ENCODE measurements at places on chromosomes 12 and 14.

DNA sequence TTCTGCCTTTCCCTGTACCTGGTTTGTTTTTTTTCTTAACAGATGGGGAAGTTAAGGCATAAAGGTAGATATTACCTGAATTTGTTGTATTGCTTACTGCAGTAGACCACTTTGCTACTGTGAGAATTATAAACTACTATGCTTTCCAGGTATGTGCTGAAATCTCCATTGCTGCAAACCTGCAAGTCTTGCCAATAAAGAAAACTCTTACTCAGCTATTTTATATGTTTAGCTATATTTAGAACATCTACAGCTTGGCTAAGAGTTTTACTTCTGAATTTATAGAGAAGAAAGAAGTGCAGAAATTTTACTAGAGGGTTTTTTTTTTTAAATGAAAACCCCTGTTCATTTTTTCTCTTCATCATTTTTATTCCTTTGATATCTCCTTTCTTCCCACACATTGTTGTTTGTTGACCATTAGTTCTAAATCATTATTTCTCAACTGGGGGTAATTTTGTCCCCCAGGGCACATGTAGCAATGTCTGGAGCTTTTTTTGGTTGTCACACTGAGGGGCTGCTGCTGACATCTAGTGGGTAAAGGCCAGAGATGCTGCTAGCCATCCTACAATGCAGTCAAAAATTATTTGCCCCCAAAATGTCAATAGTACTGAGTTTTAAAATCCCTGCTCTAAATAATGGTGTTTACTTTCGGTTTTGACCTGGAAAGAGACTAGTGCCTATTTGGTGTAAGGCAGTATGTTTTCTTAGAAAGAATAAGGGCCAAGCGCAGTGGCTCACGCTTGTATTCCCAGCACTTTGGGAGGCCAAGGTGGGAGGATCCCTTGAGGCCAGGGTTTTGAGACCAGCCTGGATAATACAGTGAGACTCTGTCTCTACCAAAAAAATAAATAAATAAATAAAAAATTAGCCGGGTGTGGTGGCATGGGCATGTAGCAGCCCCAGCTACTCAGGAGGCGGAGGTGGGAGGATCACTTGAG lies 48.6 kb downstream of the PCNX1 start:
- DNase-seq = peak; percentile 16

DNA sequence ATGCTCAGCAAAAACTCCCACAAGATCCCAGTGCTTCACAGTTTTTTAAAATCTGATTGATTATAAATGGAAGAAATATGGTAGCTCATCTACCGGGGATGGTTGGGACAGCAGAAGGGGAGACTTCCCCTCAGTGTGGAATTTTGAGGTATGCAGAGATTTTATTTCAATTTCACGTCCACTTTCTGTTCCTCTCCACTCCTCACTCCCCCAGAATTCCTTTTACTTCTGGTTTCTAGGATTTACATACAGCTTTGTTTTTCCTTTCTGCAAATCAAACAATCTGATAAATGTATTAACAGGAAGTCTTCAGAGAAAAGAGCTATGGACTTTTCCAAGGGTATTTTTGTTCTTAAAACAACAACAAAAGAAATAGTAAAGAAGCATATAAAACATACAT lies 181.5 kb upstream of the ARHGAP5 start:
- no peak for DNase-seq

DNA sequence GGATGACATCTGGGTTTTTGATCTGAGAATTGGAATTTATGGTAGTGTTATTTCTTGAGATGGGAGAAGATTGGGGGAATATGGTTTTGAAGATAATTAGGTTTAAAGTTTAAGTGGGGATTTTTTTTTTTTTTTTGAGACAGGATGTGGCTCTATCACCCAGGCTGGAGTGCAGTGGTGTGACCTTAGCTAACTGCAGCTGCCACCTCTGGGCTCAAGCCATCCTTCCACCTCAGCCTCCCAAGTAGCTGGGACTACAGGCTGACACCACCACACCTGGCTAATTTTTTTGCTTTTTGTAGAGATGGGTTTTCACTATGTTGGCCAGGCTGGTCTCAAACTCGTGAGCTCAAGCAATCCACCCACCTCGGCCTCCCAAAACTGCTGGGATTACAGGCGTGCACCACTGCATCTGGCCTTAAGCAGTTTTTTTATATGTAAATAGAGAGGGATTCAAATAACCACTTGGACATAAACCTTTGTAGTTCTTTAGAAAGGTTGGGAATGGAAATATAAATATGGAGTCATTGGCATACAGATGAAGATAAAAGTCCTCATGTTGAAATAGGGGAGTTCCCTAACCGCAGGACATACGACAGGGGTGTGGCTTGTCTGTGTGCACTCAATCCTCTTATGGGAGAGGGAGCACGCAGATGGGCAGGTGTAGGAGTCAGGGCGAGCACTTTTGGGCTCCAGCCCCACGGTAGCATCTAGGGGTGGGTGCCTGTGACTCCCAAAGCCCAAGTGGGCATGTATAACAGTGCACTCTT lies 4.7 kb downstream of the LIN52 start:
- DNase-seq = no peak

DNA sequence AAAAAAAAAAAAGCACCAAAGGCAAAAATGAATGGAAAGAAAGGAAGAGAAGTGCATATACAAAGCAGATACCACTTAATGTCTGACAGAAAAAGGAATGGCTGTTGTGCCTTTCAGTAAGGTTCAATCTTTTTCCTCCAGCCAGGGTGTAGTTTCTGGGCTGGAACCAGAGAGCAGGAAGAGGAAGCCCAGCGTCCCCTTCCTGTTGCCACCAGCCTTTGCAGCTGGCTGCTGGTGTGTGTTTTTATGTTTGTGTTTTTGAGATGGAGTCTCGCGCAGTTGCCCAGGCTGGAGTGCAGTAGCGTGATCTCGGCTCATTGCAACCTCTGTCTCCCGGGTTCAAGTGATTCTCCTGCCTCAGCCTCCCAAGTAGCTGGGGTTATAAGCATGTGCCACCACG lies 64.6 kb upstream of the LTA4H start:
- DNase-seq = no peak

DNA sequence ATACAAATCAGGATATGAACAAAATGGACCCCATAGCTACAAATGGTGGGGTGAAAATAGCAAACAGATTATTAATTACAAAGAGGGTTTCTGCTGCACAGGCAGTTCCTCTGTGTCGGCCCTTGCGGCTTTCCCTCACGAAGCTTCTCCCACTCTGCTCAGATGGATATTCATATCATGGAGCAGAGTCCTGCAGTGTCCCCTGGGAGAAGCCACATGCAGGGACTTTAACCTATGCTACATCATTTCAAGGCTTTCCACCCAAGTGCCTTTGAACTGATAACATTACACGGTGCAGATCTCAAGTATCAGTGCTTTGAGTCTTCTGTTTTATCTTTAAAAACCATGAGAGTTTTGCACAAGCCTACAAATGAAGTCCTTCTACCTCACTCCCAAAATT lies 229.1 kb downstream of the PPM1H start:
- no peak for DNase-seq

- no peak for DNase-seq
Measured at GRCh38 chr12:49000346-49000745, 1.2 kb upstream of the DDN start.

GRCh38 chr12:1919284-1919683 lies 832 bp upstream of the CACNA2D4 start:
- DNase-seq = no peak

DNA sequence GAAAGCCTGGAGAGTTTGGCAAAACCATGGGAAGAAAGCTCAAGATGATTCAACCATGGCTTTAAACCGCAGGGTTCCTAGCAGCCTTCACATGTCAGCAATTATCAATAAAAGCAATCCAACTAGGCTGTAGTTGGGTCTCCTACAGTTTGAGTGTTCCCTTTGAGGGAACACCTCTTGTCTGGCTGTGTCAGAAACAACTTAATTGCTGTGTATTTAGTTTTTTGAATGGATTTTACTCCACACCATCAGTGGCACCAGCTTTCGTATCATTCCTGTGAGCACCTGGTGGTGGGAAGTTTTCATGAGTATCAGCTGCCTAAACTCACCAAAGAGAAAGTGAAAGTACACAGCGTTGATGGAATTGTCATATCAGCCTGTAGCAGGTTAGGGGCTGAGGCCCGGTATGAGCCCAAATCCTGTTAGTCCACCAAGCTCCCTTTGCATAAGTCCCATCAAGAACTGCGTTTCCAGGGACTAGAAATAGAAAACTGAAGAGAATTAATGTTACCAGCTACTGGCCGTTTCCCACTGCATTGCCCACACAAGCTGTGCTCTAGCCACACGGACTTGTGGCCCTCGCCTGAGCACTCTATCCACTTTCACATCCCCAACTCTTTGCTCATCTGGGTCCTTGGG lies 10.9 kb upstream of the IL26 start:
- no peak for DNase-seq

DNA sequence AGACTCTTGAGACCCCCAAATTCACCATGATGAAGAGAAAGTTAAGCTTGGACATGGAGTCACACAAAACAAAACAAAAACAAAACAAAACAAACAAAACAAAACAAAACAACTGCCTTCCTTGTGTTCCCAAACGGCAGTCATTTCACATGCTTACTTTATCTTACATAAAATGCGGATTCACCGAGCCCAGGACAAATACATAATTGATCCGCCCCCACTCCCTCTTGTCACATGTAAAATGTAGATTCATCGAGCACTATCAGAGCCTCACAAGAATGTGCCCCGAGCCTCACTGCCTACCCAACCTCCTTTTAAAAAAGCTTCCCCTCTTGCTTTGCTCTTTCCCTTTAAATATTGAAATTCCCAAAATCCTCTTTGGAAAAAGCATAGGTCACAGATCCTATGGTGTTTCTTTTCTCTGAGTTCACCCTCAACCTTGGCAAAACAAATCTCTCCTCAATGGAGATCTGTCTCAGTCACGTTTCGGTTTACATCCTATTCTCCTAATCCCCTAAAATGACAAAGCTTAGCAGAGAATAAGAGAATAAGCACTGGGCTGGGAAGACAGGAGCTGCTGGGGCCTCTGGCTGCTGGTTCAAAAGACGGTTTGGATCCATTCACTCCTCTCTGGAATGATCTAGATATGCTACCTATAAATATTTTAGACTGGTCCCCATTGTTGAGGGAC lies 83.7 kb downstream of the NINJ2 start:
- no peak for DNase-seq

DNA sequence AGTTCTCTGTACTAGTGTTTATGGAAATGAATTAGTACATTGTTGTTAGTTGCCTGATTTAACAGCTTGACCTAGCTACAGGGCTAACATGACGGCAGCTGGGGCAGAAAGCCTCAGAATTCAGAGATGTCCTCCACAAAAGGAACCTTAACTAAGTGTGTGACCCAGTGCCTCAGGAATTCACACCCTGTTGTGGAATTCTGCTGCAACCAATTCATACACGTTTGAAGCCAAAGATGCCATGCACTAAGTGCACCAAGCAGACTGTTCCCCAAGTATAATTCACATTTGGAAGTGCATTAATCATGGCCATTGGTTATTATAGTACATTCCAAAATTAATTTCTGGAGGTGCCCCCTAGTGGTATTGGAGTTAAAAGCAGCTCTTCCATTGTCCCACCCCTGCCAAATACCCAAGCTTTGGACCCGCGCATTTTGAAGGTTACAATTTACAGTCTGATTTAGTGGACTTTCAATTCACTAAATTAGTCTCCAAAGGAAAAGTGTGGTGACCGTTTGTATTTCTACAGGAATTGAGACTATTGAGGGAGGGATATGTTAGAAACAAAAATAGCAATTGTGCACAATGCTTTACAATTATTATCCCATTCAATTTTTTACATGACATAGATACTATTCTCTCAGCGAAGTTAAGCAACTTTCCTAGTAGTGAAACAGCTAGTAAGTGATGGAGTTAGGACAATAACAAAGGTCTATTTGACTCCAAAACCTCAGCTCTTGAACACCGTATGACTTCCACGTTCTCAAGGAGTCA lies 85.9 kb downstream of the PAX9 start:
- DNase-seq = no peak

- DNase-seq = peak; percentile 31
Measured at GRCh38 chr12:76621582-76622024, 62.0 kb upstream of the OSBPL8 start.

- DNase-seq = no peak
Measured at GRCh38 chr12:67952787-67953186, 36.5 kb upstream of the IFNG-AS1 start.

DNA sequence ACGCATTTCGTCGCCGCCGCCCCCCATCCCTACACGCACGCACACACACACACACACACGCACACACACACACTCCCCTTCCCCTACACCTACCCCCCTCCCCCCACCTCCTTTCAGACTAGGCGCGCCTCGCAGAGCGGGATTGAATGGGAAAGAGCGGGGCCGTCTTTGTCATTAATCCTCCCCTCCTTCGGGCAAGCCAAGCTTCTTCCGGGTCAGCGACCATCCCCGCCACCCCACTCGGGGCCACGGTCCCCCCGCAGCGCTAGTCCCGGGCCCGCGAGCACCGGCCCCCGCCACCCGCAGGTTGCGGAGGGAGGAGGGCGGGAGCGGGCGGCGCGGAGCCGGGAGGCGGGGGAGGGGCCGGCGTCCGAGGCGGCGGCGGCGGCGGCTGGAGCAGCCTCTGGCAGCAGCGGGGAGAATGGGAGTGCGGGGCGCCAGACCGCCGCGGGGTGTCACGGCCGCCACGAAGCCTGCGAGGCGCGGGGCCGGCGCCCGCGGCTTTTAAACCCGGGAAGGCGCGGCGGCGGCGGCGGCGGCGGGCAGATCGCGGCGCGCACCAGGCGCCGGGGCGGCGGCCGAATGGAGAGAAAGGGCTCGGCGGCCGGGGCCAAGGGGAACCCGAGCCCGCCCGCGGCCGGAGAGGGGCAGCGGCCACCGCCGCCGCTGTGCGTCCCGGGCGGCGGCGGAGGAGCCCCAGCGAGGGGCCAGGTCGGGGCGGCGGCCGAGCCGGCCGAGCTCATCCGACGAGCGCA lies at the start of gene TTC9:
TSS of gene TTC9 (plus strand) at position 369 of the 755 bp plus-strand sequence. CDS start at position 583, 214 bp downstream.
- peak; percentile 24 for DNase-seq

DNA sequence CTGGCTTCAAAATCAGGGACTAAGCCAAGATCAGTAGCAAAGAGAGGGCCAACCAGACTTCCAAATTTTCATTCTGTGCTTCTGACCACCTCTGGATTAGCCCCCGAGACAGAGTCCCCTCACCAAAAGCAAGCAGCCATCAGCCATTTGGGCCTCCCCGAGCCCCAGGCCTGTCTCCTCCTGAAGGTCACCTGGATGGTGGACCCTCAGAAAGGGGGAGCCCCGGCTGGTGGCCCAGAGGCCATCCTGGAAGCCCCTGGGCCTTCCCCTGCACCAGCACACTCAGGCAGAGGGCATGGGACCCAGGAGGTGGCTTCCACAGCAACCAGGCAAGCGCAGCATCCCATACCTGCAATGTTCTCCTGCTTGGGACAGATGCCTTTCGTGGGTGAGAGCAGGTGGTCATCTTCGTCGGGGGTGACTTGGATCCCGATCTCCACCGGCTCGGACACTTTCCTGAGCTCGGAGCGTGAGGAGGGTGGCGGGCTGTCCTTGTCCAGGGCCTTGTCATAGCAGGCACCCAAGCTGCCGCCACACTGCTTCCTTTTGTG lies 14.8 kb downstream of the BCL11B start:
- DNase-seq = no peak

- DNase-seq = no peak
Measured at GRCh38 chr12:69833696-69834095, 8.7 kb downstream of the MYRFL start.

Measured in T-helper 22 cell (primary cell).